ENCODE measurements at places on chromosomes 16 and 17.

- DNase-seq, result no peak
These were observed 6.2 kb upstream of the DUSP14 start for GRCh38 chr17:37483311-37484039.

- no peak for DNase-seq
These were observed 101.5 kb upstream of the SMIM36 start for GRCh38 chr17:55612691-55613141.

DNA sequence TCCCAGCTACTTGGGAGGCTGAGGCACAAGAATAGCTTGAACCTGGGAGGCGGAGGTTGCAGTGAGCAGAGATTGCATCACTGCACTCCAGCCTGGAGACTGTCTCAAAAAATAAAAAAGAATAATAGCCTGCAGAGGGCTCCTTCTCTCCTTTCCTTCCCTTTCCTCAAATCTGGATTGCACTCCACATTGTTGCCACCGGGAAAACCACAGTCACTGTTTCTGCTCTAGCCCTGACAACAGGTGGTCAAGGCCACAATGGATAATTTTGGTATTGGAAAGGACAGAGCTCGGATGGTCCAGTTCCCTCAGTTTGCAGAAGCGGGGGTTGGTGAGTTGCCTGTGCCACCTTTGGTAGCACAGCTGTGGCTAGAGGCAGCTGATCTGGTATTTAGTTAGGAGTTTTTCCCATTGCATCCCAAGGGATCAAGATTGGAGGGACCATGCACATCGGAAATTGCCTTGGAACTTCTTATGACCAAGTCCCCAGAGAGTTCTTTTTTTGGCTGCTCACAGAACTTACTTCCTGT lies 44.7 kb upstream of the PRSS54 start:
- peak; percentile 42 for DNase-seq

DNA sequence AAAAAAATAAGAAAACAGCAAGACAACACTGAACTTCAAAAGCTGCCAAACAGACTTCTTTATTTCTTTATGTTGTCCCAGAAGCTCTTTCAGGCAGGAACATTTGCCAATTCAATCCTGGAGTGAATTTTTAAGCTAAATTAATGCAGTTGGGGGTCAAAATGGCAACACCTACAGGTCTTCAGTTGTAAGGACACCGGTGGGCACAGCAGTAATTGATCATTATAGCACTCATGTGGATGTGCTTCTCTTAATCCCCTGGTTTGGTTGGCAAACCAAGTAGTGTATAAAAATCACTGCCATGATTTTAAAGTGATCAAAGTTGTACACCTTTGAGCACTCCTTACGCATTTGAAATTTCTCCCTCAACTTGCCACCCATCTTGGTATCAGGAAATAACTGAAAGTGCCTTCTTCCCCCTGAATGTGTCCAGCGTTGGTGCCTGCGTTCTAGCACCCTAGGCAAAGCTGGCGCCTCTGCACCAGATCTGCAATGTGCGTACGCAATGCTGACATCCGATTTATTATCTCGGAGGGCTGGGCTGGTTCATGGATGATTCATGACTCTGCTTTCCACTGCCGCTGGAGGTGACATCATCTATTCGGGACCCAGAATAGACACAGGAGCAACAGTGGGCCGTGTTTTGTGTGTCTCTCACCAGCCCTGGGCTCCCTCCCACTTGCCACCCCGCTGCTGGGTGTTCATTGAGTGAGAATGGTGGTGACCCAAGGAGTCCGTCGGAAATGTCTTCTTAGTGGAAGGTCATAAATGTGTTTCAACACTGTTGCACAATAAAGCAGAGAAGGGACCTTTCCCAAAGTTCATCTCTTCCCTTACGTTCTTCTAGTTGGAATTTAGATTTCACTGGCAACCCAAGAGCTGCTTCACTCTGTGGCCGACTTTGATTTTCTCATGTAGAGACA lies 203.4 kb downstream of the CCDC182 start:
- no peak for DNase-seq

DNA sequence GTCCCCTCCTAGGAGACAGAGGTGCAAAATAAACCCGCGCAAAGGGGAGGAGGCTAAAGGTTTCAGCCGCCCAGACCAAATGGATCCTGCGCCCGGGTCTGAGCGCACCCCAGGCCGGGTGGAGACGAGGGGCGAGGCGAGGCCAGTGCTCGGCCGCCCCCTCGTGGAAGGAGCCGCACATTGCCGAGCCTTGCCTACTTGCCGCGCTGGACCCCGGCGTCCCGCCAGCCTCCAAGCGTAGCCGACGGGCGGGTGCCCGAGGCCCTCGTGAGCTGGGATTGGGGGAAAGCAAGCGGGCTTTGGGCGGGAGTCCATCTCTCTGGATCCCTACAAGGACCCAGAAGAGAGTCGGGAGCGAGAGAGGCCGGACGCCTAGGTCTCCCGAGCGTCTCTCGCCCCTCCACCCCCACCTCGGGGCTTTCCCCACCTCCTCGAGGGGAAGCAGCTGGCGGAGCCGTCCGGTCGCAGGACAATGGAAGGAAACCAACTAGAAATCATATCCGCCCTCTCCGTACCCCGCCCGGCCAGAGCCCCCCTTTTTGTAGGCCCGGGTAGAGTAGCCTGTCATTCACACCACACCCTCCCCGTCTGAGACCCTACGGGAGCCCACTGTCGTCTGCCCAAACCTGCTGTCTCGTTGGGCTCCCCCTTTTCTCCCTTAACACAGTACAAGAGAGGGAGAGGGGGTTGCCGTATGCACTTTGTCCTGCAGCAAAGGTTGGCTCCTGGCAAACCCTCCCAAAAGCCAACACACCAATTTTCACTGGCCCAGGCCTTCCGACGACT lies 664 bp upstream of the BCL6B start:
- no peak for DNase-seq

DNA sequence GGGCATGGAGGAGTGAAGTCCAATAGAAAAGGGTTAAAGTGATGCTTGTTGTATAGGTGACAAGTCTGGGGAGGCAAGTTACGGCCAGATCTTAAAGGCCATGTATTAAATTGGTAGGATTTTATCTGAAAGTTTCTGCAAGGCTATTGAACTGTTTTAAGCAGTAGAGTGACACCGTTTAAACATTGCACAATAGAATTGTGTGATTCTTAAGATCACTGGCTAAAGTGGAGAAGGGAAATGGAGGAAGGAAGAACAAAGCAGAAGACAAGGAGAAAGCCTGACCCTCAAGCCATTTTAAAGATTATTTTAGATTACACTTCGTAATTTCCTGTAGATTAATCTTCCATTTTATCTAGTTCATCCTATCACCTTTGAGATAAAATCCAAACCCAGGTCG lies 5.6 kb upstream of the MPHOSPH6 start:
- DNase-seq, result no peak

- DNase-seq, result no peak
These were observed 83.9 kb downstream of the NT5M start for GRCh38 chr17:17387017-17387497.

- no peak for DNase-seq
These were observed 1.4 kb downstream of the RAB11FIP3 start for GRCh38 chr16:426906-427249.

DNA sequence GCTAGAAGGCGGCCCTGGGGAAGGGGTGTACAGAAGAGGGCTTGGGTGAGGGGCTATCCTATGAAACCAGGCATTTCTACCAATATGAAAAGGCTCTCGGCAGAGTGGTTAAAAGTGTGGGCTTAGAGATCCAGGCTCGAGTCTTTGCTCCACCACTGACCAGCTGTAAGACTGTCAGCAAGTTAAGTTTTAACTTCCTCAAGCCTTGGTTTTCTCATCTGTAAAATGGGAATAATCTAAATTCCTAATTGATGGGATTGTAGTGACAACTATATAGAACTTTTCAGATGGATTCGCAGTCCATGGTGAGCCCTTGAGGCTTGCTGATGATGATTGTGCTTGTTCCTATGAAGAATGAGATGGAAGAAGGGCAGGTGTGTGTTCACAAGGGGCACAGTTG lies 50.6 kb upstream of the NDRG4 start:
- DNase-seq, result no peak

DNA sequence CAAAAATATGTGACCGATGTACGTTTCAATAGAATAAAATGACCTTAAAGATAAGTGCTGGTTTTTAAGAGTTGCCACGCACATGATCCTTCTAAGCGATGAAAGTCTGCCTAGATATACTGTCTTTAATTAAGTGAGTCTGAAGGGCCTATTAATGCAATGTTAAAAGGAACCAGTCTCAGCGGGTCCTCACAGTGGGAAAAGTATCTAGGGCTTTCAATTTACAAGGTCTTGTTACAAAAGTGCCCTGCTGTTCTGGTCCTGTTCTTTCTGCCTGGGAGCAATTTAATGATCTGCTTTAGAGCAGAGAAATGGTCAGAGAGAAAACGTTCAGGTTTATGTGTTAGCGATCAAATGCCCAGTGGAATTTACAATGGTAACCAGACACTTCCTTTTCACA lies 864.0 kb downstream of the KCNJ2 start:
- peak; percentile 67 for DNase-seq

- DNase-seq, result no peak
These were observed 14.4 kb upstream of the LGALS3BP start for GRCh38 chr17:78993981-78994671.

DNA sequence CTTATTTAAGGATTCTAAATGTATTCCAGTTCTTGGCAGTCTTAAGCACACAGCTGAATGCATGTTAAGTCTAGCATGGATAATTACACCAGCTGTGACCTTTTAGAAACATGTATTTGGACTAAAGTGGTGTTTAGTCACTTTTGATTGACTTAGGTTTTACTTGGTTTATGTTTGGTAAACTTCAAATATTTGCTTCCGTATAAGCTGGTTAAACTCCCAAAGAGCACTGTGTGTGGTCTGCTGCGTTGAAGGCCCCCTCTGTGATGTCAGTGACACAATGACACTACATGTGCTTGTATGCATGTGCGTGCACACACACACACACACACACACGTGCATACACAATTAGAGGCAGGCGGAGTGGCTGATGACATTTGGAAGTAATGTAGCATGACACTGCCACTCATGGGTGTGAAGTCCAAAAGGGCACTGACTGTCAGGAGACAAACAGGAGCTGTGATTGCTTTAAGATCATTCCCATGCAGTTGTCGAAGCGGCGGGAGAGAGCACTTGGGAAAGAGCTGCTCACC lies 156.1 kb upstream of the CDH13 start:
- no peak for DNase-seq

DNA sequence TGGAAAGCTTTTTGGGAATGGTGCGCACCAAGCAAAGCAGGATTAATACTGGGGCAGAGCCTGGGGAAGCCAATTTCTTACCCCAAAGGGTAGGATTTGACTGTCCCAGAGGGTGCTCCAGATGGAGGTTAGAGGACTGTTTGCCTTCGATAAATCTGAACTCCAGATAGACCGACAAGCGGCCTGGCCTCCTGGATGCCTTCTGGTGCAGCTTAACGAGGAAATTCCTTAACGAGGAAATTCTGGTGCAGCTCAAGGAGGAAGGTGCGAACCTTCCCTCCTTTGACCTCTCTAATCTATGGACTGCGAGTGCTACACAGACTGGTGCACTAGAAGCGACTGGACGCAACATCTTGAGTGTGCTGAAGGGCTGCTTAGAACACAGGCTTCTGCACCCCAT lies 6.5 kb downstream of the CALB2 start:
- no peak for DNase-seq

GRCh38 chr17:79290726-79291125 lies 216.1 kb downstream of the ENGASE start:
- DNase-seq, result no peak

All from iPS DF 19.7 (cell line).